ENCODE measurements at places on chromosomes 7 and 10.

DNA sequence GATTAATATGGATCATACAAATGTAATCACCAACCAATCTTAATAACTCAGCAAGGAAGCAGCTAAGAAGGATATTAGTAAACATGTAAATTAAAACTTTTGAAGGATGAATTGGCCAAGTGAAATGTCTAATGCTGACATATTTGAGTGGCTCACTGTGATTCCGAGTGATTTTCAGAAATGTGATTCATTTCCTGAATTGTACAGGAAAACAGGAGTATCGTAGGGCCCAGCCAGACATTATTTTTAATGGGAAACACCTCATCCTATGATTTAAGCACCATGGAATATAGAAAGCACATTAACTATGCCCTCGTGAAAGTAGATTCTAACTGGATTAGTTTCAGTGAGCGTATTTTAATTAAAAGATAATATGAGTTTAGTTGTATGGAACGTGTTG lies 82.3 kb downstream of the LHFPL3 start:
- DNase-seq, result no peak

DNA sequence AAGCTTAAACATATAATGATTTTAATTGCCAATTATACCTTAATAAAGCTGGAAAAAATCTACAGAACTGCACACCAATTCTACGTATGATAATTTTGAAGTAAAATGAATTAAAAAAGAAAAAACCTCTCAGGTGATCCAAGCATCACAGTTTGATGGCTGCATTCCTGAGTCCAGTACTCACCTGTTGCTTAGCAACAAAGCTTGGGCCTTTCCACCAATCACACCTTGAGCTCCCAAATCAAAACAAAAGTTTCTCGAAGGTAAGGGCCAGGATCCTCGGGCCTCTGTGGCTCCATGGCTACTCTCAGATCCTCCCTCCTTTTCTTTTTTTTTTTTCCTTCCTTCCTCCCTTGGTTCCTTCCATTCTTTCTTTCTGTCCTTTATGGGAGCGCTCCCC lies 137.2 kb upstream of the PCBD1 start:
- DNase-seq, result no peak

DNA sequence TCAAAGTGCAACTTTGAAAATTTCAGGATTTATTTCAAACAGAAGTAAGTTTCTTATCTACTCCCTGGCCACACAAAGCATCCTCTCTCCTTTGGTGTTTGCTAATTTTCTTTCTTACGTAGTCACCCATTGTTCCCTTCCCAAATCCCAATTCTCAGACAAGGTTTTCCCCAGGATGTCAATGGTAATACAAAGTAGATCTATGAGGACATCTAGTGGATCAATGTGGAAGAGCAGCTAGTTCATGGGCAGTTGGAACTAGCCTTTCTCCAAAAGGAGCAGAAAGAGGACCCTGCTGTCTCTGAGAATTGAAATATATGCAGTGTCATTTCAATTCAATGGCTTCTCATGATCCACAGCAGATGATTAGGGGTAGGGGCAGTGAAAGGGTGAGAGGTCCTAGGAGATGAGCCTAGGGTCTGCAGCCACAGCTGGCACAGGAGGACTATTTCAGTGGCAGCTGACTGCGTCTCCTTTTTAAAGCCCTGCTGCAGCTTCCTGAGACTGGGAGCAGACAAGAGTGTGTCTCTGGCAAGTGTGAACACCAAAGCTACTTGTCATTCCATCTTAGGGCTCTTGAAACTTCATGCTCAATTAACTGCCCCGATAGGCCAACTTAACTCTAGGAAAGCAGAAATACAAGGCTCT lies 632.6 kb downstream of the KCNMA1 start:
- peak; percentile 77 for DNase-seq

- DNase-seq, result no peak
Observed at GRCh38 chr10:112006831-112007230, 176.7 kb downstream of the GPAM start.

- DNase-seq, result no peak
Observed at GRCh38 chr10:129361676-129362376, 105.2 kb upstream of the MGMT start.

DNA sequence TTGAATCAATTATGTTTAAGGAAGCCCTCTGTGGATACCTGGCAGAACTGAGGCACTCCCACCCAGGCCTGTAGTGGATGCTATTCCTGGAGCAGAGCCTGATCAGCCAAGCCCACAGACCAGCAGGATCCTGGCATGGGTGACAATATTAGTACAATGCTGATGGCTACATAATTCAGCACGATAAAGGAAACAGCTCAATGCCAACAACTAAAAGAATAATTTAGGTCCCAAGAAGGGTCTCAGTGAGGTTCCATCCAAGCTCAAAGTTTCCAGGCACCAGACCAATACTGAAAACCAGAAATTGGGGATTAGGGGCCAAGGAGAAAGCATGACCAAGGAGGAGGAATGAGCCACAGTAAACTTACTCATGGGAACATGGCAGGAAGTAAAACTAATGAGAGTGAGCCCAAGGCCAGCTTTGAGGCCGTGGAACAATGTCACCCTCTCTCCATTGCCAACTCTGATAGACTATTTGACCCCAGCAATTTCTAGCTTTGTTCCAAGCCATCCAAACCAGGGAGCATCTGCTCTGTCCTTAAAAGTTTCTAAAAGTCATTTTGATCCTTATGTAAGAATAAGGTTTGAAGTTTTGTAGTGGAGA lies 1082.4 kb downstream of the KCNMA1 start:
- DNase-seq, result no peak

GRCh38 chr7:52711951-52712350 lies 323.5 kb upstream of the POM121L12 start:
- DNase-seq, result no peak

DNA sequence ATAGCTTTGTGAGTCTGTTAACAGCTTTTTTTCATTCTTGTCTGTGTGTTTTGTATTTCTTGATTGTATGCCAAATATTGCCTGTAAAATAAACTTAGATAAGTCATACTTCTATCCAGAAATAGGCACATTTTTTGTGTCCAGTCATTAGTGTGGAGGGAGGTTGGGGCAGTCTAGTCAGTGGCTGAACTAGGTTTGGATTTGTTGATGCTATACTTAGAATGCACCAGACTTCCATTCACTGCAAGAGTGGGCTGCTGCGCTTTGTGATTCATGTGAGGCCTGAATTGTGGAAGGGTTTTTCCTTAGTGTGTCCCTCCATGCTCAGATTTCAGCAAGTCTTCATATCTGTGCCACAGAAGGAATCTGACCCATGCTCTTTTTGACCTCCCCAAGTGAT lies 50.0 kb downstream of the TRUB1 start:
- DNase-seq, result no peak

DNA sequence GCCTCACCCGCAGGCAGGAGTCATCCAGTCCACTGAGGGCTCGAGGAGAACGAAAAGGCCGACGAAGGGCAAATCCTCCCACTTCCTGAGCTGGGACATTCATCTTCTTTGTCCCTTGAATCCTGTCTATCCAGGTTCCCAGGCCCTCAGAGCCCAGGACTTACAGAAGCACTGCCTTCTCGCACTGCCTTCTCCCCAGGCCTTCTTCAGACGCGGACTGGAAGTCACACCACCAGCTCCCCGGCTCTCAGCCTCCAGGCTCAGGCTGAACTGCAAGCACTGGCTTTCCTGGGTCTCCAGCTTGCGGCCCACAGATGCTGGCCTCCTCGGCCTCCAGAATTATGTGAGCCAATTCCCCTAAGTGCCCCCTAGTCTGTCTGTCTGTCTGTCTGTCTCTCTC lies 6.4 kb upstream of the MMP21 start:
- DNase-seq, result no peak

- no peak for DNase-seq
Observed at GRCh38 chr7:97421307-97421930, 303.9 kb downstream of the SDHAF3 start.

DNA sequence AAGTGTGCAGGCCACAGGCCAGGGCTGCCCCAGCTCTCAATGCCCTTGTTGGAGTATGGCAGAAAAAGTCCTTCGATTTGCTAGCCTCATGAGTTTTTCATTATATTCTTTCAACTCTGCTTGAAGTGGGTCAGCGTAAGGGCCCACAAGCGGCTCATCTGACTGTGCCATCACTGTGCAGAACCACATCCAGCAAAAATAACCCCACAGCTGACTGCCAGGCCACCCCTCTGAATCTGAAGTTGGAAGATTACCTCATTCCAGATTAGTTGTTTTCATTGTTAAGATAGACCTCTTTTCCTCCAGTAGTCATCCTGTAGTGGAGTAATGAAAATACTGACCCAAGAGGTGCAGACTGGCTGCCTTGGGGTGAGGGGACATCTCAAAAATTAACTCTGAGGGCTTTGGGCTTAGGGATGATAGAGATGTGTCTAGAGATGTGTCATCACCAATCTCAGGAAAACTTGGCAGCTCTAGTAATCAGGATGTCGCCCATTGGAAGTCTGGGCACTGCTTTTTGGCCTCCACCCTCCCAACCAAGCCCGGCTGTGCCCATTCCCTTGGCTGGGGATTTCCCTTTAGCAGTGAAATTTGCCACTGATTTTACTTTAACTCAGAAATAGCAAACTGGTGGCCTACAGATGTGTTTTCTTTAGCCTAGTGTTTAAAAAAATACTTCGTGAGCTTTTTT lies 164.3 kb downstream of the LCOR start:
- no peak for DNase-seq

DNA sequence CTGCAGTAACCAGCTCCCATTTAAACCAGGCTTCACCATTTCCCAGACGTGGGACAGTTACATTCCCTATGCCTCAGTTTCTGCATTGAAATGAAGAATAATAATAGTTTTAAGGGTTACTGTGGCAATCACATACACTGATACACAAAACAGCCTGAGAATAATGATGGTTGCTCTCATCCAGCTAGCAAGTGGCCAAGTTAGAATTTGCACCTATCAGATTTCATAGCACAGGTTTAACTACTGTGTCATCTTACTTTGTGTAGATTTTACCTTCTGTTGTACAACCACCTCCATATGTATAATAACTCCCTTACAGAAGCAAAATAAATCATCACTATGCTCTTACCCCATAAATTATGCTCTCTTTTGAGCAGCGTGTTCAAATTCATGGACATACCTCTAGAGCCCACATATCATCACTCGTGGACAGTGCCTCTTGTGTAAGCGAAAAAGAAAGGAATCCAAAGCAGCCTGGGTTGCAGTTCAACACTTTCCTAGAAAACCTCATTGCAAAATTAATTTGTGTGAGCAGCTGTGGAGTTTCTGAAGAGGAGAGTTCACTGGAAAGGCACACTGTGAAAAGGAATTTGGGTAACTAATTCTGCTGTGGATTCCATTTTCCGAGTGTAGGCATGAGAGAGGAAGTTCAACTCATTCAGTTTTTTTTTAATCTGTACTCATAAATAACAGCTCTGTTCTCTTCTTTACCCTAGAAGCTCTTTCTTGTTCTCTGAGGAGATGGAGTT lies 492.5 kb downstream of the ARL4A start:
- DNase-seq, result no peak

GRCh38 chr10:7464691-7465090 lies 53.9 kb upstream of the SFMBT2 start:
- no peak for DNase-seq

DNA sequence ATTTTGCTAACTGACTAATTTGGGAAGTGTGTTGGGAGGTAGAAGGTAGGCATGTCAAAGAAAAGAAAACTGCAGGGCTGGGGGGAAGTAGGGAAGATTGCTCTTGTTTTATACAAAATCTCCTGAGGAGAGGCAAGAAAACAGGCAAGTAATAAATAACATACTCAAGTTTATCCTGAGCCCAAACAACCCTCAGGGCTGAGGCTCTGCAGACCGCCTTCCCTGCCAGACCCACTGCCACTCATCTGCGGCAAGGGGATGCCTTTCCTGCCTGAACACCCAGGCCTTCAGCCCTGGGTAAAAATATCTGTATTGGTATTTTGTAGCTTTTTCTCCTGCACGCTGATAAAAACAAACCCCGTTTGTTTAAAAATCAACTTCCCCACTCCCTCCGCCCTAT lies 399.8 kb upstream of the NFE2L3 start:
- DNase-seq, result no peak

- no peak for DNase-seq
Observed at GRCh38 chr7:41586931-41587640, 115.8 kb downstream of the INHBA start.

- no peak for DNase-seq
Observed at GRCh38 chr7:30428246-30429155, 50.1 kb downstream of the NOD1 start.

DNA sequence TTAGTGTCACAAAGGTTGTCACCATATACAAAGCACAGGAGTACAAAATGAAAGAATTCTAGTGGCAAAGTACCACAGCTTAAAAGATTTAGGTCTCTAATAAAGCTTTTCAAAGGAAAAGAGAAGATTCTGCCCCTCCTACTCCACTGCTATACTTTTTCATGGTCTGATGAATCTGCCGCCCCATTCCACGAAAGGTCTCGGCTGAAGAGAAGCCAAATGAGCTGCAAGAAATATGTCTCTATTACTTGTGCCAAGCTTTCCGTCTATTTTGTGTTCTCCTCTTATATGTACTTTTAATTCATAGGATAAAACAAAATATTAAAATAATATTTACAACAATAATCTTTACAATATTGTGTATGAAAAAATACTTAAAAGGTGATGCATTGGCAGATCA lies 222.6 kb downstream of the ANK3 start:
- DNase-seq, result no peak

DNA sequence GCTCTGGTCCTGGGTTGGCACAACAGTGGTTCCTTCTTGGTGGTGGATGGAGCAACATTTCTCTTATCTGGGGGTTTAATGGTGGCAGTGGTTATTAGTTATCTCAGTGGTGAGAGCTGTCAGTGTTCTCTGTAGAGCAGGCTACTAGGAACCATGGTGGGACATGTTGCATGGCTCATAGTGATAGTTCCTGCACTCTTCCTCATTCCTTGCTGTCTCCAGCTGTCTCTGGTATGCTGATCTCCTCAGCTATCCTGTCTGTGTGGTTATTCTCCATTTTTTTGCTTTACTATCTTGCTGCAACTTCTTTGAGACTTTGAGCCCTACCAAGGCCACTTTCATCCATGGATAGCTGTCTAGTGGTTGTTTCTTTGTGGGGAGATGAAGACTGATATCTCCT lies 44.0 kb downstream of the CCDC7 start:
- DNase-seq, result no peak

- DNase-seq, result no peak
Observed at GRCh38 chr10:93513091-93513490, 16.7 kb downstream of the CEP55 start.

GRCh38 chr10:131226446-131227162 lies 84.9 kb downstream of the TCERG1L start:
- no peak for DNase-seq

DNA sequence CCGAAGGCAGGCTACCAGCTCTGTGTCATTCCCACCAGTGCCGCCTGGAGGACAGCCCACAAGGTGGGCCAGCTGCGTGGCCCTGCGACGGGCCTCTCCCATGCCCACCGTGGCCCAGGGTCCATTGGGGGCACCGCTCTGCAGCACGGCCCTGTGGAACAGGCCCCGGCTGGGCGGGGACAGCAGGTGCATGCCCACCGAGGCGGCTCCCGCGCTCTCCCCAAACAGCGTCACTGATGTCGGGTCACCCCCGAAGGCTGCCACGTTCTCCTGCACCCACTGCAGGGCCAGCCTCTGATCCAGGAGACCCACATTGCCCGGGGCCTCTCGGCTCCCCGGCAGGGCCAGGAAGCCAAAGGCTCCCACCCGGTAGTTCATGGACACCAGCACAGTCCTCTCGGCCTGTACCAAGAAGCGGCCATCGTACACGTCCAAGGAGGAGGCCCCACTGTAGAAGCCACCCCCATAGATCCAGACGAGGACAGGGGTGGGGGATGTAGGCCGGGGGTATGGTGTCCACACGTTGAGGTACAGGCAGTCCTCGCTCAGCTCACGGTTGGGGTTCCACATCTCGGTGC lies 2.3 kb downstream of the ACHE start:
- DNase-seq, result no peak

GRCh38 chr7:111018960-111019736 lies 71.8 kb upstream of the LRRN3 start:
- no peak for DNase-seq

GRCh38 chr10:12603766-12604470 lies 254.6 kb downstream of the CAMK1D start:
- DNase-seq, result no peak
